Cortex of kidney (tissue), 1 donor: ENCODE measurements at places on chromosomes 5 and 9.

DNA sequence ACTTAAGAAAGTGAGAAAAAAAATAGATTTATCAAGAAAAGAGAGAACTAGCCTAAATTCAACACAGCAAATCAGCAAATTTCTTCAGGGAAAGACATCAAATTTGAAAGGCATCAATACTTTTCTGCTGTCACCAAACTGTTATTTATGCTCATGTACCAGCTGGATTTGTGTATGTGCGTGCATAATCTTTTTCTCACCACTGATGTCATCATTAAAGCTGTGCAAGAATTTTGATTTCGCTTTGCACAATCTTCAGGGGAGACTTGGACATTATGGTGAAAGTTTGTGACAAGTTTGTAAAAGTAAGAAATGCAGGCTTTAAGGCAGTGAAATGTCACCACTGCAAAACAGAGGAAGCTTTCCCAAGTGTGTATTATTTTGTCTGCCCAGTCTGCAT lies 215.4 kb downstream of the SLF1 start:
- no peak for DNase-seq

- DNase-seq, result no peak
Measured at GRCh38 chr5:8827696-8828095, 718.2 kb downstream of the SEMA5A start.

DNA sequence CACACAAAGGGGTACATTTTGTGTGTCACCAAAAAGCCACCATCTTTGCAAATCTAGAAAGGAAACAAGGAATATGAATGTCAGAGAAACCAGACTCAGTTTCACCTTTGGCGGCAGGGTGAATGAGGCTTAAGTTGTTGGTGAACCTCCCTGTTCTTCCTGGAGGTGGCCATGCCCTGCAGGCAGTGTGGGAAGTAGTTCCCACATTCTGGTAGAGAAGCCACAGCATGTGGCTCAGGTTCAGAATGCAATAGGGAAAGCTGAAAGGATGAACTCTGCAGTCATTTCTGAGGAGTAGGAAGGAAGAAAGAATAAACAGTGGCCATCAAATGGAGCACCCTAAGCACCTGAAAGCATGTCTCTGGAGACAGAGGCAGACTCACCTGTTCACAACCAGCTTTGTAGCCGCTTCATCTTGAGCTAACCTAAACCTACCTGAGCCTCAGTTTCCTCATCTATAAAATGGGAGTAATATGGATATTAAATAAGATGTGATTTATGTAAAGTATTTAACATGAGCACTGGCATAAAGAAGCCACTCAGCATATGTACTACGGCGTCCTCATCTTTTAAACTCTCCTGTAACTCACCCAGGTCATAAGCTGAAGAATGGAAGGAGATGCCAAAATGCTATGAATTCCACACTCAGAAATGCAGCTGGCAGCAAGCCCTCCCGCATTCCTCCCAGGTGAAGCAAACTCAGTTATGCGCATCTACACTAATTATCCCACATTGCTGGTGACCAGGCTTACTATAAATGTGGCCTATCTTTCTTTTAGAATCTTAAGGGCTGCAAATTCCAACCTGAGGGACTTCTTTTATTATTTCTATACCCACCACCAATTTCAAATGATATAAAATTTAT lies 86.0 kb downstream of the ZNF608 start:
- no peak for DNase-seq

DNA sequence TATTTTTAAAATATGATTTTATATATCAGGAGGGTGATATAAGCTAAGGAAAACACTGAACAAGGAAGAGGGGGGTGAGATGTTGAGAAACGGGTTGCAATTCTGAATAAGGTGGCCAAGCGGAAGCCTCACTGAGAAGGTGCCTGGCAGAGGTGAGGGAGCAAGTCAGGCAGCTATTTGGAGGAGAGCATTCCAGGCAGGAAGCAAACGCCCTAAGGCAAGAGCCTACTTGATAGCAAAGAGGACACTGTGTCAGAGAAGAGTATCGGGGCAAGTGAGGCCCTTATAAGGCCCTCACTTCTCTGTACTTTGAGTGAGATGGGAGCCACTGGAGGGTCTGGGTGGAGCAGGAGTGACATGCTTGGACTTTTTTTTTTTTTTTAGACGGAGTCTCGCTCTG lies 8.0 kb upstream of the CTNNA1 start:
- no peak for DNase-seq

GRCh38 chr9:112615584-112616266 lies 102.2 kb downstream of the INIP start:
- no peak for DNase-seq

DNA sequence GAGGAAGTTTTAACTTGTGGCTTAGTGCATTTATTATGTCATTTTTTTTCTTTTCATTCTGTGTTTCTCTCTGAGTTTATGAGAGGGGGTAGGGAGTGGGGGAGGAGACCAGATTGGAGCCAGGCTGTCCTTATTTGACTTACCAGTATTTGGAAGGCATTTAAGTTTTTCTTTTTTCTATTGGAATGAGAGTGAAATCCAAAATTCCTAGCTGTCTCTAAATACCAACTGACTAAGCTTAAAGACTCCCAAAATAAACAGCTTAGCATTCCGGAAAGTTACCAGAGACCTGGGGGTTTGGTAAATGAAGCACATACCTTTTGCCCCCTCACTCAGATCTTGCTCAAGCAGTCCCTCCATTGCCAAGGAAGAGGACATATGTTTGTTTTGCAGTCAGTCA lies 581.9 kb upstream of the BRINP1 start:
- no peak for DNase-seq

- no peak for DNase-seq
Measured at GRCh38 chr9:6272229-6272598, 56.0 kb upstream of the TPD52L3 start.

DNA sequence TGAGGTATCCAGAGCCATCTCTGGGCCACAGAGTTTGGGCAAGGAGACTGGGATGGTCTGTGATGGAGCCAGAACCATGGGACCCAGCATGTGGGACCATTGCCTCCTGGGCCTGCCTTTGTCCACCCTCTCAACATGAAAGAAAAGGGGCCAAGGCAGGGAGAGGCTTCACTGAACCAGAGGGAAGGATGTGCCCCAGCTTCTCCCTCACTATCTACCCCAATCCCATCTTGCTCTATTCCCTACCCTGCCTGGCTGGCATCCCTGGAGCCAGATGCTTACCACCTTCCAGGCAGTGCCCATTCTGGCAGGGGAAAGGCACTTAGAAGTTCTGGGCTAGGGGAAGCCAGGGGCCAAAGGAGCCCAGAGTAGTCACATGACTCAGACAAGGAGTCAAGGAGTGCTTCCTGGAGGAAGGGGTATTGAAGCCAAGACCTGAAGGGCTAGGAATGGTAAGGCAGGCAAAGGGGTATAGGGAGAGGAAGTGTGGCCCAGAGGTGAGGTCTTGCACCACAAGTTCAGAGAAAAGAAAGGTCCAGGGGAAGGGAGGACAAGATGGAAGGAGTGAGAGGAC lies 9.8 kb downstream of the PDLIM4 start:
- no peak for DNase-seq

- no peak for DNase-seq
Measured at GRCh38 chr5:89706731-89707130, 702.8 kb downstream of the CETN3 start.

DNA sequence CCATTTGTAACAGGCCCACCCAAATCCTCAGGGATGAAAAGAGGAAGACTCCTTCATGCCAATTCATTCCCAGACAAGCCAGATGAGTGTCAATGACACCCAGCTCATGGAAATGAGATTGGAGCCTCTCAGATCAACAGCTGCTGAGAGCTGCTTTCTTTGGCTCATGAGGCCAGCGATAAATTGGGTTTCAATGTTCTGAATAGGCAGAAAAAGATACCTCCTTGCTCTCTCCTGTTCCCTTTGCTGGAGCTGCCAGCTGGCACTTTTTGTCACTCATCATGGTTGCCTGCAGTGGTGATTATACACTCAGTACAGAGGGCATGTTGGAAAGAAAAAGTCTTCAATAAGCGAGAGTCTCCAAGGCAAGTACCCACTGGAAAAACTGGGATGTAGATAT lies 47.1 kb downstream of the SH3RF2 start:
- no peak for DNase-seq

- no peak for DNase-seq
Measured at GRCh38 chr9:135777623-135778177, 75.7 kb downstream of the KCNT1 start.

- no peak for DNase-seq
Measured at GRCh38 chr5:109786206-109786855, 96.6 kb downstream of the MAN2A1 start.

DNA sequence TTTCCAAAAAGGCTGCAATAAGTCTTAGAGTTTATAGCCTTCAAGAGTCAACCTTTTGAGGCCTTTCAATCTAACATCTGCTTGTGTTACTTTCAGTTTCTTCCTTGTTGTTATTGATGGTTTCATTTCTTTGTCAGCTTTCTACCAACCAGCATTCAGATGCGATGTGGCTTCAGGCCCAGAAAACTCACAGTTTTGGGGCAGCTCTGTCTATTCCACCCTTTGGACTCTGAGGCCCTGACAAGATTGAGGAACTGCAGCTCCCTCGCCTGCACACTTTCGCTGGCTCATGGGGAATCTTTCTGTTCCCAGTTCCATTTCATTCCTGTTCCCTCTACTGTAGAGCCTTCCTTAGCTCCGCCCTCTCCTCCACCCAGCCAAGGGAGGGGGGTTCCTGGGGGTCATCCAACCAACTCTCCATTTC lies 13.3 kb upstream of the WHRN start:
- DNase-seq, result no peak

- DNase-seq, result no peak
Measured at GRCh38 chr9:94655739-94656138, 16.4 kb upstream of the FBP1 start.

DNA sequence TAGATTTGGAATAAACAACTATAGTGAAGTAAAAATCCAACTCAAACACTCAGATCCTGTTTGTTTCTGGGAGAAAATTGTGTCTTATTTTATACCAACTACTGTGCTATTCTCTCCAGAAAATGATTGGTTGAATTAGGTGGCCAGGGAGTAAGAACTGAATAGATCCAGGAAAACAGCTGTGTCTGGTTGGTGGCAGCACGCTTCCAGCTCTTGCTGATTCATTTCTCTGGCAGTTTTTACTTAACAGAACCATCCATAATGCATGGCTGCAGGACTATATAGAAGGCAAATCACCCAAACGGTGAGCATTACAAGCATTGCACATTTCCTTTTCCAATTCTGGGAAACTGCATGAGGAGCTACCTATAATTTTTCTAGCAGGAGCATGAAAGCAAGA lies 29.5 kb downstream of the DMAC1 start:
- DNase-seq, result no peak

DNA sequence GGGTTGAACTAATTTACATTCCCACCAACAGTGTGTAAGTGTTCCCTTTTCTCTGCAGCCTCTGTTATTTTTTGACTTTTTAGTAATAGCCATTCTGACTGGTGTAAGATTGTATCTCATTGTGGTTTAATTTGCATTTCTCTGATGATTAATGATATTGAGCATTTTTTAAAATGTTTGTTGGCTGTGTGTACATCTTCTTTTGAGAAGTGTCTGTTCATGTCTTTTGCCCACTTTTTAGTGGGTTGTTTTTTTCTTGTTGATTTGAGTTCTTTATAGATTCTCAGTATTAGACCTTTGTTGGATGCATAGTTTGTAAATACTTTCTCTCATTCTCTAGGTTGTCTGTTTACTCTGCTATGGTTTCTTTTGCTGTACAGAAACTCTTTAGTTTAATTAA lies 101.6 kb downstream of the NIPBL start:
- DNase-seq, result no peak
